ENCODE measurements at places on chromosomes 16 and 17.
A peak's percentile ranks its signal among the peaks of the same experiment; 100 is the strongest.

- DNase-seq, result no peak
Observed at GRCh38 chr16:75089486-75090202, 26.9 kb downstream of the LDHD start.

DNA sequence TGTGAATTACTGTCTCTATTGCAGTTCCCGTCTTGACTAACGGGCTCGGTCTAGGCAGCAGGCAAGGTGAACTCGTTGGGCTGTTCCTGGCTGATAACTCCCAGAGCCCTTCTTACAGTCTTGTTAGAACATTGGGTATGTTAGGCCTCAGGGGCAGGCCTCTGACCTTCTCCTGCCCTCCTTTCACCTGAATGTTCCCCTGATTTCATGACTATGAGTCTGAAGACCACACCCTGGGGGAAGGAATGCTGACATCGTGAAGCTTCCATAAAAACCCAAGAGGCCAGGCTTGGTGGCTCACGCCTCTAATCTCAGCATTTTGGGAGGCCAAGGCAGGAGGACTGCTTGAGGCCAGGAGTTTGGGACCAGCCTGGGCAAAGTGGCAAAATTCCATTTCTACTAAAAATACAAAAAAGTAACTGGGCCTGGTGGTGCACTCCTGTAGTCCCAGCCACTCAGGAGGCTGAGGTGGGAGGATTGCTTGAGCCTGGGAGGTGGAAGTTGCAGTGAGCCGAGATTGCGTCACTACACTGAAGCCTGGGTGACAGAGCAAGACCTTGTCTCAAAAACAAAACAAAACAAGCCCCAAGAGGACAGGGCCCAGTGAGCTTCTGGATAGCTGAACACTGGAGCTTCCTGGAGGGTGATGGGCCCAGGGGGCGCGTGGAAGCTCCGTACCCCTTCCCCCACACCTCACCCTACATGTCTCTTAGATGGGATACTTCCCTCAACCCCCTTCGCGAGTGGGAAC is 47.8 kb upstream of the FBXO47 start:
- no peak for DNase-seq

- no peak for DNase-seq
Observed at GRCh38 chr16:88468275-88469129, 15.4 kb downstream of the ZFPM1 start.

GRCh38 chr16:759110-759910 is 1.2 kb upstream of the MSLN start:
- no peak for DNase-seq

DNA sequence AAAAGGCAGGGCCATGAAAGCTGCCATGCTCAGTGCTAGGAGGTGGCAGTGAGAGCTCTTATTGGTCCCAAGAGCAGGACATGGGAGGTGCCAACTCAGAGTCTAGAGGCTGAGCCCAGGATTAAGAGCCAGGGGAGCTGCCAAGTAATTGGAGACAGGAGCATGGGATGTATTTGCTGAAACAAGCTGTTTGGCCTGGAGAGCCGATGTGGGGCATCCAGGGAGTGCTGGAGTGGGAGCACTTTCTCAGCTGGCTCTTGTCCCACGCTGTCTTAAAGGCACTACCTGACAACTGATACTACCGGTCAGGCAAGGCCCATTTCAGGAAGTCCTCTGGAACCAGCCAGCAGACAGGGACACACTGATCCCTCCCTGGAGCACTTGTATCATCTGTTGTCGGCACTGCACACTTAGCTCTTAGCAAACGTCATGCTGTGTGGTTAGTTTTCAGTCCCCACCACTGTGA is 19.3 kb downstream of the ANKFN1 start:
- DNase-seq, result no peak

DNA sequence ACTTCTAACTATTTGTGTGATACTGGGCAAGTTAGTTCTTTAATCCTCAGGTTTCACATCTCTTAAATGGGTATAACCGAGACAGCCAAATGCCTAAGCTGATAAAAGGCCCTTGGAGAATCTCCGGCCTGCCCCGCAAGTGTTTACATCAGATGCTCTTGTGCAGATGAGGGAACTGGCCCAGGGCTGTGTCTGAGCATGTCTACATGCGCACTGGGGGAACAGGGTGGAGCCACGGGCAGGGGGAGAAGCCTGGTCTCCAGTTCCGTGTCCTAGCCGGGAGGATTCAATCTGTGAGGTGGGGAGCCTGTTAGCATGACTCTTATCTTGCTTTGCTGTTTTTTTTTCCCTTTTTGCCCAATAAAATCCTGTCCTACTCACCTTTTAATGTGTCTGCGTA is 222.9 kb downstream of the CDH8 start:
- no peak for DNase-seq

DNA sequence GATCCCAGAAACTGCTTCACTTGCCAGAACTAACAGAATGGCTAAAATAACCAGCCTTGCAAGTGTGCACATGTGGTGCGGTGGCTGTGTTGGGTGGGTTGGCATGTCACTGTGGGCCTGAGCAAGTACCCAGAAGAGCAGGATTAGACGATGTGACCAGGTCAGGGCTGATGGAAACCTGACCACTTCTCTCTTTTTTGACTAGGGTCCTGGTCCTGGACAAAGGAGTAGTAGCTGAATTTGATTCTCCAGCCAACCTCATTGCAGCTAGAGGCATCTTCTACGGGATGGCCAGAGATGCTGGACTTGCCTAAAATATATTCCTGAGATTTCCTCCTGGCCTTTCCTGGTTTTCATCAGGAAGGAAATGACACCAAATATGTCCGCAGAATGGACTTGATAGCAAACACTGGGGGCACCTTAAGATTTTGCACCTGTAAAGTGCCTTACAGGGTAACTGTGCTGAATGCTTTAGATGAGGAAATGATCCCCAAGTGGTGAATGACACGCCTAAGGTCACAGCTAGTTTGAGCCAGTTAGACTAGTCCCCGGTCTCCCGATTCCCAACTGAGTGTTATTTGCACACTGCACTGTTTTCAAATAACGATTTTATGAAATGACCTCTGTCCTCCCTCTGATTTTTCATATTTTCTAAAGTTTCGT is 16.7 kb downstream of the ANKRD40 start:
- no peak for DNase-seq

DNA sequence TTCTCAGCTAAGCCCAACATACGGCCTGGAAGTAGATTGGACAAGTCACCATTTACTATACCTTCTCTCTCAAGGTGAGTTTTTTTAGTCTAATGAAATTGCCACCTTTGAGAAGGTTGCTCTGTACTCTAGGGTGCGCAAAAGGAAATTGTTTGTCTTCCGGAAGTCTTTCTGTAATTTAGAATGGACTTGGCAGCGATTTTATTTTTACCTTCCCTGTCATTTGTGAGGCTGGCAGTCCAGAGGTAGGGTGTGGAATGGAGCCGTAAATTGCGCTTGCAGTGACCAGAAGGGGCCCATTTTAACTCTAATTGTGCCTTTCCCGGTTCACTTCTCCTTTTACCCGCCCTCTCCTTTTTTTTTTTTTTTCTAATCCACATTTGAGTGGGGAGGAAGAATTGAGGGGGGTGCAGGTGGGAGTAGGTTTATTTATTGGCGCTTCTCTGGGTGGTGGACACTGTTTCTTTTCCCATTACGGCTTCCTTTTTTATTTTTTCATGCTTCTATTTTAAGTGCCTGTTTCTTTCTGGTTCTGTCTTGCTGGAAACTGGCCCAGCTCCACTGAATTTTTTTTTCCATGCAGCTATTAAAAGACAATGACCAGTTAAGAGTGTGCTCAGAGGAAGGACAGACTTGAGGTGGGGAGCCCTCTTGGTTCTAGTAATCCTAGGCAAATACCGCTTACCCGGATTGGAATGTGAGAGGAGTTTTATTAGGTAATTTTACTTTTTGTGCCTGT is 89.7 kb upstream of the CLEC18A start:
- no peak for DNase-seq

GRCh38 chr17:6868582-6868981 is 37.1 kb upstream of the TEKT1 start:
- no peak for DNase-seq

DNA sequence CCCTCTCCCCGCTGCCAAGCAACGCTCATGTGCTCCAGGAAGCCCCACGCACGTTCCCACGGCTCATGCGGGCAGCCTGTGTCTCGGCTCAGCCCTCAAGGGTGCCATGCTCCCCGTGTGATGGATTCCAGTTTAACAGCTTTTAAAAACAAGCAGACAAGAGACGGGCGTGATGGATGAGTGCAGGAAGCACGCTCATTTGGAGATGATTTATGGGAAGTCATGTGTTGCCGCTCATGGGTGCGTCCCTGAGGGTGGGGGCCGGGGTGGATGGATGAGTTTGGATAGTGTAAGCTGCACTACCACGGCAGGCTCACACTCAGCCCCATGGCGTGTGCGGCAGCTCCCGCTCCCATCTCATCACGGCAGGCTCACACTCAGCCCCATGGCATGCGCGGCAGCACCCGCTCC is 132.8 kb downstream of the RBFOX3 start:
- no peak for DNase-seq

DNA sequence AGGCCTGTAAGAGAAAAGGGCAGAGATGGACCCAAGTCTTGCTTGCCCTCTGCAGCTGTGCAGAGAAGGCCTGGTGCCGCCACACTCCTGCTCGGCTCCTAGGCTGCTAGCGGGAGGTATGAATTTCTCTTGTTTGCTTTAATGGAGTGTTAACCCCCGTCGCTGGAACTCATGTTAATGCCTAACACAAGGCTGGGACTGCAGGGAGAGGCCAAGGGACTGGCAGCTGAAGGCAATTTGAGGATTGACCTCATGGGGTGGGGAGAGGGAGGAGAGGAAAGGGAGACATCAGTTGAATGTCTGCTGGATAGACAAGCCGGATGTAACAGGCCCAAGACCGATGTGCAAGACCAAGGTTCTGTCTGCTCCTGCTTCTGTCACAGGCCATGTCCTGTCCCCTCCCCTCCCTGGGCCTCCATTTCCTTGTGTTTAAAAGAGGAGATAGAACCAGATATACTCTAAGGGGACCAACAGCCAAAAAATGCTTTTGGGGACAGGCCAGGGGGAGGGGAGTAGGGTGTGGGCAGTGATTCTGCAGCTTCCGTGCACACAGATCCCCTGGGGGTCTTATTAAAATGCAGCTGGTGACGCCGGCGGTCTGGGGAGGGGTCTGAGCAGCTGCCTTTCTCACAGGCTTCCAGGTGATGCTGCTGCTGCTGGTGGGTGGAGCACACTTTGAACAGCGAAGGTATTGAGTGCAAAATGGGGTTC is 46.7 kb upstream of the TBX2 start:
- DNase-seq, result no peak

DNA sequence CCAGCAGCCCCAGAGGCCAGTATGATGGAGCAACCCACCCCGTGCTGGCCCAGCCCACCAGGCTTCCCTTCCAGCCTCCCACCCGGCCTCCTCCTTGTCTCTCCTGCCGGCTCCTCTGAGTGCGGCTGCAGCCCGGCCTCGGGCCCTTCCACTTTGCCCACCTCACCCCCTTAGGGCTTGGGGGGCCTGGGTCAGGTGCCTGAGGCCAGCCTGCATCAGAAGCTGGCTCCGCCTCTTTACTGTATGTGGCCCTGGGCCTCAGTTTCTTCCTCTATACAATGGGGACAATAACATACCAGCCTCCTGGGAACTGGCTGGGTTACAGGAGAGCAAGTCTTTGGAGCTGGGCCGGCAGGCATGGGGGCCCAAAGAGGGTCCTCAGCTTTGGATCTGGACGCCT is 221.1 kb upstream of the CIBAR2 start:
- no peak for DNase-seq

DNA sequence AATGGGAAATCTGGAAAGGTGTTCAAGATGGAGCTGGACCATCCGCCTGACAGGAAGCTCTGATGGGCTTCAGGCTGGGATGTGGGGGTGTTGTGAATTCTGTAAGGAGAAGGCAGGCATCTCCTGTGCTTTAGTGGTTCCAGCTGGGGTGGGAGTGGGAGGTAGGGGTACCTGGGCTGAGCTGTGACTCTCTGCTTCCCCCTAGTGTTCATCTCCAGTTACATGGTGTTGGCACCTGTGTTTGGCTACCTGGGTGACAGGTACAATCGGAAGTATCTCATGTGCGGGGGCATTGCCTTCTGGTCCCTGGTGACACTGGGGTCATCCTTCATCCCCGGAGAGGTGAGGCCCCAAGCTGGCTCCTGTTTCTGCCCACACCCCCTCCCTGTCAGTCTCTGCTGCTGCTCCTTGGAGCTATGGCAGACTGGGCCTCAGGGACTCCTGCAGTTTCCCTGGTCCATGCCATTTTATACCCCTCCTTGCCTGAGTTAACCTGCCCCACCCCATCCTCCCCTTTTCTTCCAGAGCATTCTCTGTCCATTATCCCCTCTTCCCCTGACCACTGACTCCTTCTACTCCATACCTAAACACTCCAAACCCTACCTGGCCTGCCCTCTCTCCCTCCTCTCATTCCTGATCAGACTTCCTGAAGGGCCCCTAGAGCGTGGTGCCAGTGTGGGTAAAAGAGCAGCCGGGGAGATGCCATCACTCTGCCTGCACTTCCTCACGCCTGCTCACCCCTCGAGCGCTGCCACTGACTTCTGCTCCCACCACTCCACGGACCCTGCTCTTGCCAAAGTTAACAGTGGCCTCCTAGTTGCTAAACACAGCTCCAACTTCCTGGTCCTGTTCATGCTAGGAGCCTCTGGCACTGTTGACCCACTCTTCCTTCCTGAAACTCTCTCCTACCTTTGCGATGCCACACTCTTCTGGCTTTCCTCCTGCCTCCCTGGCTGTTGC is 3.4 kb downstream of the SPNS1 start:
- DNase-seq, result peak; percentile 58

DNA sequence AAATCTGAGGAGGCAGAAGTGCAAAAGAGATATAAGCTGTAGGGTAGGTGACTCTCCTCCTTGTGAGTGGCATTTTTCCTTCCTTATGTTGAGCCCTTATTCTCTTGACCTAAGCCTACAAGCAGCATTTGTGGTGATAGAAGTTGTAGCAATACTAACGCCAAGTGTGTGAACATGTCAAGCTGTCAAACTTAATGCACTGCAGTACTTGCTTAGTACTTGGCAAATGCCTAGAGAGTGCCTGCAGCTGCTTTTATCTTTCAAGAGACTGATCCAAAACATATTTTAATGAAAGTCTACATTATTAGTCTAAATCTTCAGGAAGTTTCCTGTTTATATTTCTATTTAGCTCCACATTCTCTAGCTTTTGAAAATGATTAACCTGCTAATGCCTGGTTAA is 83.2 kb downstream of the CNTNAP4 start:
- DNase-seq, result no peak

- DNase-seq, result no peak
Observed at GRCh38 chr17:14101976-14102375, 32.7 kb downstream of the COX10 start.

GRCh38 chr16:57735755-57736418 is at the start of gene KATNB1:
Gene KATNB1, plus strand, starts transcription at chr16:57735770. Its CDS starts 1,474 bp downstream, at chr16:57737244.
- no peak for DNase-seq

- DNase-seq, result no peak
Observed at GRCh38 chr17:563616-564015, 151.0 kb downstream of the VPS53 start.

DNA sequence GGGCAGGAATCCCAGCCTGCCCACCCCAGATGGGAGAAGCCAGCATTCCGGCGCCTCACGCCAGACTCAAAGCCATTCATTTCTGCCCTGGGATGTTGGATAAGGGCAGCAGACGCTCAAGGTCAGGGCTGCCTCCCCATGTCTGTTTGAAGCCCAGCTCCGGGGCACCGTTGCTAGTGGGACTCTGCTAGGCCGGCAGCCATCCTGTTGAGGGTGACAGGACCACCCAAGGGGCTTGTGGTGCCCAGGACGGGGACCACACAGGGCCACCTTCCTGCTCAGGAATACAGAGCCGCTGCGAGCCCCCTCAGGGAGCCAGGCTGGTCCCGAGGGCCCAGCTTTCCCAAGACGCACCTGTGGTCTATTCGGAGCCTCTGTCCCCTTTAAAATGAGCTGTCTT is 101.7 kb upstream of the CREBBP start:
- no peak for DNase-seq

All from CD4-positive, alpha-beta T cell treated with Interleukin-4 for 1 hour (primary cell).